ENCODE measurements at places on chromosomes 2 and 18.

GRCh38 chr2:173874003-173874893 lies 90.9 kb downstream of the SP3 start:
- H3K4me1 ChIP-seq, result peaks cover 21% of the 10 kb centered on the region
- no peak for DNase-seq
- H3K27ac ChIP-seq, result no peak overlapping the region
- H3K36me3 ChIP-seq, result no peaks in the 10 kb centered on the region
- no peak overlapping the region for H3K4me3 ChIP-seq

GRCh38 chr2:119691651-119692245 lies 12.7 kb downstream of the TMEM177 start:
- H3K36me3 ChIP-seq, result no peaks in the 10 kb centered on the region
- H3K4me3 ChIP-seq, result no peak overlapping the region
- H3K27ac ChIP-seq, result no peak overlapping the region
- H3K4me1 ChIP-seq, result peaks cover 5% of the 10 kb centered on the region

GRCh38 chr2:149410701-149411484 lies 80.5 kb downstream of the LYPD6 start:
- H3K4me3 ChIP-seq, result no peak overlapping the region
- H3K27me3 ChIP-seq, result peaks cover 28% of the 10 kb centered on the region
- no peaks in the 10 kb centered on the region for H3K36me3 ChIP-seq
- DNase-seq, result no peak

DNA sequence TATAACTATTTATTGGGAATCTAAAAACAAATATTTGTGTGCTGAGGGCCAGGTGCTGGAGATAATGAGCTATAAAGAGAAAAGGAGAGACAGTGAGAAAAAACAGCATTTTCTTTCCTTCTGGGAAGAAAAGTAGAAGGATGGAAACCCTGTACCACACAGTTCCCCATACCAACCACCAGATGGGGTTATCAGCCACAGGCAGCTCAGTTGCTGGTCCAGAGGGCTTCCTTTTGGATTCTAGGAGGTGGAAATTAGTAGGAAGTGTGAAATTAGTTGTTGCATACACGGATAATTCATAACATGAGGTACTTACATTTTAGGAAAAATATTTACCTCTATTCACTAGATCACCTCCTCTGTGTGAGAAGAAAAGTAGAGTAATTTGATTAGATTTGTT lies 237.0 kb upstream of the FOSL2 start:
- no peak overlapping the region for H3K4me3 ChIP-seq
- H3K4me1 ChIP-seq, result peaks cover 2% of the 10 kb centered on the region
- no peaks in the 10 kb centered on the region for H3K36me3 ChIP-seq
- DNase-seq, result no peak
- no peaks in the 10 kb centered on the region for H3K27me3 ChIP-seq
- no peak overlapping the region for H3K27ac ChIP-seq

DNA sequence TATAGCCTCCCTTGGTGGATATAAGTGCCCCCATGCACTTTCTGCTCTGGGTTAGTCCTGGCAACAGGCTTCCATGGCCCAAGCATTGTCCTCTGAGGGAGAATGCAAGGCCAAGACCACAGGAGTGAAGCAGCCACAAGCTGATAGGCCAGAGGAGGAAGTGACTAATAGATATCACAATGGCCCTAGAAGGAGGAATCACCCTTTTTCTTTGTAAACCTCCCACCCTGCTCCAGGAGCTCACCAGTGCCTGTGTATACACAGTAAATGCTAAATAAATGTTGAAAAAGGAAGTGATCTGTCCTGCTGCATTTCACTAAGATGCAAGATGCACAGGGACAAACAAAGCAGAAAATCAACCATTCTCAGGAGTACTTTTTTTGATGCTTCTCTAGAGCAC lies 49.7 kb upstream of the ABCA12 start:
- no peaks in the 10 kb centered on the region for H3K36me3 ChIP-seq
- no peak overlapping the region for H3K27ac ChIP-seq
- no peaks in the 10 kb centered on the region for H3K4me1 ChIP-seq
- H3K27me3 ChIP-seq, result no peaks in the 10 kb centered on the region
- DNase-seq, result no peak

GRCh38 chr2:212863185-212863588 lies 288.2 kb downstream of the IKZF2 start:
- no peak overlapping the region for H3K27ac ChIP-seq
- H3K36me3 ChIP-seq, result no peaks in the 10 kb centered on the region
- no peaks in the 10 kb centered on the region for H3K27me3 ChIP-seq

- no peaks in the 10 kb centered on the region for H3K36me3 ChIP-seq
- DNase-seq, result no peak
- H3K4me1 ChIP-seq, result no peaks in the 10 kb centered on the region
- H3K27ac ChIP-seq, result no peak overlapping the region
Observed at GRCh38 chr2:150681120-150681804, 193.8 kb upstream of the RND3 start.

- peaks cover 20% of the 10 kb centered on the region for H3K4me1 ChIP-seq
- DNase-seq, result peak; percentile 48
- no peaks in the 10 kb centered on the region for H3K27me3 ChIP-seq
- no peaks in the 10 kb centered on the region for H3K36me3 ChIP-seq
Observed at GRCh38 chr2:37982147-37982582, 57.1 kb downstream of the RMDN2 start.

DNA sequence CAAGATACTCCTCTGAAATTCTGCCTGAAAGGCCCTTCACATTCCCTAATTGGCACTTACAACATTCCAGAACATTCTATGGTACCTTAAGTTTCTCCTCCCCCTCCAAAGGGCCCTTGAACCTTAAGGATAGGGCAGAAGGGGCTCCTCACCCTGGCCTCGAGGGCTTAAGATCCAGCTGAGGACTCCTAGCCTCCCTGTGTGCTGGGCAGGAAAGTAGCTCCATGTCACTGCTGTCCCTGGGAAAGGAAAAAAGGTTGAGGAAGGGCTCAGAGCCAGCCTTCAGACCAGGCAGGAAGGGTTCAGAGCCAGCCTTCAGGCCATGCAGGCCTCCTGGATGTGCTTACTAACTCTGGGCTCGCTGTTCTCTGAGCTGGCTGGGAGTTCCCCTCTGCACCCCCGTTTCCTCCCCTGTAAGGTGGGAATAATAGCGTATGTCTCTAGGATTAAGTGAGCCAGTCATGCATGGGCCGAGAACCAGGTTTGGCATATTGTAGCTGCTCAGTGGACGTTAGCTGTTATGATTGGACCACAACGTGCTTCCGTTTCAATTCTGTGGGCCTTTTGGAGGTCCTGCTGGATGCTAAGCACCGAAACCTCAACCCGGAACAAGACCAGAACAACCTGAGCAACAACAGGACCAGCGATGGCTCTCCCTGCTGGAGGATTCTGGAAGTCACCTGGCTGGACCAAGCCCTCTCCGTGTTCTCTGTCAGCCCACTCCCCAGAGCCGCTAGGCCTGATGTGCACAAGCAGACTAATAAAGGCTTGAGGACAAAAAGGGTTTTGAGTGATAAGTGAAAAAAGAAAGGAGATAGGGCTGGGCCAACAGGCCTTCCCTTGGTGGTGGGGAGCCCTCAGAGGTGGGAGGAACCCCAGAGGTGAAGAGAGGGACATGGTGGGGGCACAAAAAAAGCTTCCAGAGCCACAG lies 1.0 kb upstream of the B3GNT7 start:
- peak overlapping the region; percentile 56 for H3K4me3 ChIP-seq
- H3K36me3 ChIP-seq, result no peaks in the 10 kb centered on the region
- H3K27ac ChIP-seq, result peak overlapping the region; percentile 60
- DNase-seq, result no peak
- peaks cover 6% of the 10 kb centered on the region for H3K4me1 ChIP-seq

- H3K27ac ChIP-seq, result peak overlapping the region; percentile 90
- H3K4me3 ChIP-seq, result peak overlapping the region; percentile 88
- DNase-seq, result no peak
- H3K4me1 ChIP-seq, result peaks cover 8% of the 10 kb centered on the region
- no peaks in the 10 kb centered on the region for H3K27me3 ChIP-seq
Observed at GRCh38 chr18:57621246-57621604, 411 bp downstream of the NARS1 start.

DNA sequence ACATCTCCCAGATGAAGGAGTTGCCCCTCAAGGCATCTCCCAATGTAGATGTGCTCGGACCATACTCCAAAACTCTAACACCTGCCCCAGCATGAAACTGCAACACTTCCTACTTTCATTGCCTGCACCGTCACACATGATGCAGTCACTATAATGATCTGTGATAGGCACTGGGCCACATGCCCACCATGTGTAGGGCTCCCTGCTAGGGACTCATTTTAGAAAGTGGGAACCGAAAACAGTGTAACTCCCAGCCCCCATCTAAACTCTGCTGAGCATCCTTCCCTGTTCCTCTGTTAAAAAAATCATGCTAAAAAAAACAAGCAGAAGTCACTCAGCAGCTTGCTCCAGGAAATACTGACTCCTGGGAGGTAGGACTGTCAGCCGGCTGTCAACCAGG lies 496.1 kb upstream of the RAB6C start:
- H3K36me3 ChIP-seq, result no peaks in the 10 kb centered on the region
- H3K4me1 ChIP-seq, result no peaks in the 10 kb centered on the region
- H3K27me3 ChIP-seq, result no peaks in the 10 kb centered on the region
- no peak for DNase-seq
- no peak overlapping the region for H3K4me3 ChIP-seq

DNA sequence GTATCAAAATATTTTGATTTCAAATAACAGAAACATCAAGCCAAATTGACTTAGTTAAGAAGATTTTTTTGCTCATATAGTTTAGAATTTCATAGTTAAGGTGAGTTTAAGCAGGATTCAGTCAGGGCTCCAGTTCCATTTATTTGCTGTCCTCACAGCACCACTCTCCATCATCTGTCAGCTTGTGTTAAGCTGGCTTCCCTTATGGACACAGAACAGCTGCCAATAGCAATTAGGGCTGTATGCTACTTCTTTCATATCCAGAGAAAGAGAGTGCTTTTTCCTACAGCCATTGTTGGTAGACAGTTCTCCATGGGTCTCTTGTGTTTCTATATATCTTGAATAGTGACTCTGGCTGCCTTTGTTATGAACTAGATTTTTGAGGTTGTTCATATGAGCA lies 95.4 kb upstream of the CYP20A1 start:
- H3K36me3 ChIP-seq, result no peaks in the 10 kb centered on the region
- no peak overlapping the region for H3K27ac ChIP-seq
- H3K4me3 ChIP-seq, result no peak overlapping the region
- H3K27me3 ChIP-seq, result no peaks in the 10 kb centered on the region
- DNase-seq, result no peak
- no peaks in the 10 kb centered on the region for H3K4me1 ChIP-seq

DNA sequence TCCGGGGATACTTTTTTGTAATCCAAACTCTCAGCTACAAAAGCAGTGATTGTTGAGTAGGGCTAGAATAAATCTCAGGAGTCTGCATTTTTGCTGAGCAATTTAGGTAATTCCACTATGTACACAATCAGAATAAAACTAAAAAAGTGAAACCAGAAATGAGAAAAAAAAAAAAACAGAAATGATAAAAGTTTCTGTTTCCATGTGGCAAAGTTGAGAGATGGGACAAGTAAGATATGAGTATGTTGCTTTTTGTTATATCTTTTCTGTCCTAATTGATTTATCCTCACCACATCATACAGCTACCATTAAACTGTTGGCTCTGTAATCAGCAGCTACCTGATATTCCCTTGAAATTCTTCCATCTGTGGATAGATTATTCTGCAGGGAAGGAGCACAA lies 92.7 kb downstream of the VWC2L start:
- no peak overlapping the region for H3K4me3 ChIP-seq
- no peak for DNase-seq
- no peaks in the 10 kb centered on the region for H3K36me3 ChIP-seq
- no peaks in the 10 kb centered on the region for H3K27me3 ChIP-seq
- no peaks in the 10 kb centered on the region for H3K4me1 ChIP-seq
- no peak overlapping the region for H3K27ac ChIP-seq

- no peak overlapping the region for H3K27ac ChIP-seq
- DNase-seq, result no peak
- H3K36me3 ChIP-seq, result no peaks in the 10 kb centered on the region
- H3K27me3 ChIP-seq, result no peaks in the 10 kb centered on the region
- no peak overlapping the region for H3K4me3 ChIP-seq
Observed at GRCh38 chr2:158143703-158144360, 42.2 kb downstream of the UPP2 start.

- H3K27ac ChIP-seq, result peak overlapping the region; percentile 95
- H3K36me3 ChIP-seq, result no peaks in the 10 kb centered on the region
- H3K4me3 ChIP-seq, result peak overlapping the region; percentile 56
Observed at GRCh38 chr2:66433945-66434678, 813 bp upstream of the MEIS1 start.

GRCh38 chr18:79210002-79210910 lies 141.1 kb downstream of the ATP9B start:
- H3K36me3 ChIP-seq, result no peaks in the 10 kb centered on the region
- H3K27me3 ChIP-seq, result no peaks in the 10 kb centered on the region
- no peaks in the 10 kb centered on the region for H3K4me1 ChIP-seq
- no peak overlapping the region for H3K27ac ChIP-seq
- no peak overlapping the region for H3K4me3 ChIP-seq

- no peak overlapping the region for H3K27ac ChIP-seq
- H3K4me3 ChIP-seq, result no peak overlapping the region
- no peak for DNase-seq
- no peaks in the 10 kb centered on the region for H3K4me1 ChIP-seq
- H3K36me3 ChIP-seq, result no peaks in the 10 kb centered on the region
- no peaks in the 10 kb centered on the region for H3K27me3 ChIP-seq
Observed at GRCh38 chr2:26712486-26713465, 20.3 kb downstream of the KCNK3 start.

DNA sequence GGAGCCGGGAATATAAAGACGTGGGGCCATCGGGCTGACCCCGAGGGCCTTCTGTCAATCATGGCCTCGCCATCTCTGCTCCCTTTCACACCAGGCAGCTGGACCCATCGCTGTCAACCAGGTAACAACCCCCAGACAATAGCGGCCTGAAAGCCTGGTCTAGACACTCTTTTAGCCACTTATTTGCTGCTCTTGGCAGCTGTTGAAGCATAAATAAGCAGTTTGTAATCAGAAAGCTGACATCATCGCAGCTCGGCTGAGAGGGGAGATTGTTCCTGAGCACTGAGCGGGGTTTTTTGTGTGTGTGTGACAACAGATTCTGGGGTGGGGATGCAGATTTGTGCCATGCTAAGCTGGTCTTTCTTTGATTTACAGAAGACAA lies 423.6 kb upstream of the POU3F3 start:
- no peak overlapping the region for H3K4me3 ChIP-seq
- no peak for DNase-seq
- H3K27ac ChIP-seq, result no peak overlapping the region
- H3K4me1 ChIP-seq, result no peaks in the 10 kb centered on the region

- H3K36me3 ChIP-seq, result no peaks in the 10 kb centered on the region
- H3K27ac ChIP-seq, result no peak overlapping the region
- no peak for DNase-seq
- H3K4me3 ChIP-seq, result no peak overlapping the region
- H3K4me1 ChIP-seq, result peaks cover 4% of the 10 kb centered on the region
- H3K27me3 ChIP-seq, result no peaks in the 10 kb centered on the region
Observed at GRCh38 chr2:144950899-144951560, 431.1 kb upstream of the ZEB2 start.

- no peaks in the 10 kb centered on the region for H3K36me3 ChIP-seq
- H3K4me3 ChIP-seq, result no peak overlapping the region
- H3K27ac ChIP-seq, result no peak overlapping the region
- no peak for DNase-seq
Observed at GRCh38 chr18:42792731-42793130, 322.8 kb downstream of the RIT2 start.
